ENCODE measurements at places on chromosomes 12 and 14.
A peak's percentile ranks its signal among the peaks of the same experiment; 100 is the strongest.

GRCh38 chr14:77270361-77271112 is 469 bp downstream of the NGB start:
- no peak for DNase-seq

DNA sequence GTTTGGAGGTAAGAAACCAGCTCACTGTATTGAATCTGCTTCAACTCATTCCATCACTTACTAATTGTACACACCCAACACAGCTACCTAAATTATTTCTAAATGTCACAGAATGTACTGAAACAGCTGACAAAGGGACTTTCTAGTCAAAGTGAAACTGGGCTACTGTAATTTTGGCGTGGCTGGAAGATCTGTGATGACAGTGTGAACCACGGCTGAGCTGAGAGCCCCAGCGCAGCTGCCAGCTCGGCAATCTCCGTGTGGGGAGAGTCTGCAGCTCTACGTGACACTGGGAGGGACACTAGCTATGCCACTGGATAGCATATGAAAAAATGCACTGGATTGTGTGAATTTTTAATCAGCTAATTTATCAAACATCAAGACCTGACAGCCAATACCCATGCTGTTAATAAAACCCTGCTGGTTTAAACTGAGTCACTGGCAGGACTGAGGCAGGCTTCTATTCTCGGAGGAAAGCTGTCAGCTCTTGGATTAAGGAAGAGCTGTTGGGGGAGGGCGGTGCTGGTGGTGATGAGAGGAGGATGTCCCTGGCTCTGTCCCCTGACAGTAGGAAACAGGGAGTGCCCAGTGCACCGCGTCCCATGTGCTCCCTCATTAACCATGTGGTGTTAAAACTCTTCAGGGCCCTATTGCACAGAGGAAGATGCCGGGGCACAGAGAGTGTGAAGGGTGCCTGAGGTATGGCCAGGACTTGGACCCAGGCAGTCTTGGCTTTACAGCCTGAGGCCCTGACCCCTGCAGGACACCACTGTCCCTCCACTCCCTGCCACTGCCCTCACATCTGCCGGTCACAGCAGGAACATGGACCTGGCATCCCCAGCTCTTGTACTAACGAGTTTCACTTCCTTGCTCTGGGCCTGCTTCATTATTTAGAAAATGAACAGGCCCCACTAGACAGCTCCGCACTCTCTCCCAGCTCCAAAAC is 13.3 kb downstream of the SLC15A4 start:
- DNase-seq = no peak

DNA sequence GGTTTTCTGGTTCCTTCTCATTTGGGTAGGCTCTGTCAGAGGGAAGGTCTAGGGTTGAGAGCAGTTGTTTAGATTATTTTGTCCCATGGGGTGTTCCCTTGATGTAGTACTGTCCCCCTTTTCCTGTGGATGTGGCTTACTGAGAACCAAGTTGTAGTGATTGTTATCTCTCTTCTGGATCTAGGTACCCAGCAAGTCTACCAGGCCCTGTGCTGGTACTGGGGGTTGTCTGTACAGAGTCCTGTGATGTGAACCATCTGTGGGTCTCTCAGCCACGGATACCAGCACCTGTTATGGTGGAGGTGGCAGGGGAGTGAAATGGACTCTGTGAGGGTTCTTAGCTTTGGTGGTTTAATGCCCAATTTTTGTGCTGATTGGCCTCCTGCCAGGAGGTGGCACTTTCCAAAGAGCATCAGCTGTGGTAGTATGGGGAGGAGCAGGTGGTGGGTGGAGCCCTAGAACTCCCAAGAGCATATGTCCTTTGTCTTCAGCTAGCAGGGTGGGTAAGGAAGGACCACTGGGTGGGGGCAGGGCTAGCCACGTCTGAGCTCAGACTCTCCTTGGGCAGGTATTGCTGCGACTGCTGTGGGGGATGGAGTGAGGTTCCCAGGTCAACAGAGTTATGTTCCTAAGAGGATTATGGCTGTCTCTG is 179.3 kb upstream of the BTG1 start:
- DNase-seq = no peak

DNA sequence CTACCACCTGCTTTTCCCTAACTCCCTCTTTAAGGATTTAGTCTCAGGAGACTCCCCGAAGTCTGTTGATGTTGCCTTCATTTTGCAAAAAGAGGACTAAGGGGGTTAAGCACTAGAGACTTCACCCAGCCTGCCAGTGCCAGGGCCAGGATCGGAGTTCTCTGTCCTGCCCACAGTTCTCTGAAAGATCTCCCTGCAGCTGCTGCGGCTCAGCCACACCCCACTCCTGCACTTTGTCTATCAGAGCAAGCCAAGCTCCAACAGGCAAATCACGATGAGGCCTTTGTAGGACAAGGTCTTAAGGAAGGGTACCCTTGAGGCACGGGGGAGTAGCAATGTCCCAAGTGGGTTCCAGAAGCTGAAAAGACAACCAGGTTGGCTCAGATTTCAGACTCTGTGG is 148.8 kb upstream of the EGLN3 start:
- no peak for DNase-seq

DNA sequence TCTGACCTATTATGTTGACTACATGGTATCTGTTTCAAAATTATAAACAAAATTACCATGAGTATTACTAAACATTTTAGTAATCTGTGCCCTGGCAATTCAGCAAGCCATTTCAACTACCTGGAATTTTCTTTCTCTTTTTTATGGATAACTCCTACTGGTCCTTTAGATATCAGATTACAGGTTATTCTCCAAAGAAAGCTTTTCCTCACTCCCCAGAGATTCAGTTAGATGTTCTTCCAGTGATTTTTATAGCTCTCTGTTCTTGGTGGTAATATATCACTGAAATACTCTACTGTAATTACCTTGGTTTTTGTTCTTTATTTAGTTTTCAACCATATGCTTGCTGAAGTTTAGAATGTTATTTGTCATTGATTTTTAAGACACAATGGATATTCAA is 930.2 kb upstream of the FOXG1 start:
- DNase-seq = no peak

- DNase-seq = no peak
Observed at GRCh38 chr14:76925097-76925441, 98.9 kb downstream of the LRRC74A start.

DNA sequence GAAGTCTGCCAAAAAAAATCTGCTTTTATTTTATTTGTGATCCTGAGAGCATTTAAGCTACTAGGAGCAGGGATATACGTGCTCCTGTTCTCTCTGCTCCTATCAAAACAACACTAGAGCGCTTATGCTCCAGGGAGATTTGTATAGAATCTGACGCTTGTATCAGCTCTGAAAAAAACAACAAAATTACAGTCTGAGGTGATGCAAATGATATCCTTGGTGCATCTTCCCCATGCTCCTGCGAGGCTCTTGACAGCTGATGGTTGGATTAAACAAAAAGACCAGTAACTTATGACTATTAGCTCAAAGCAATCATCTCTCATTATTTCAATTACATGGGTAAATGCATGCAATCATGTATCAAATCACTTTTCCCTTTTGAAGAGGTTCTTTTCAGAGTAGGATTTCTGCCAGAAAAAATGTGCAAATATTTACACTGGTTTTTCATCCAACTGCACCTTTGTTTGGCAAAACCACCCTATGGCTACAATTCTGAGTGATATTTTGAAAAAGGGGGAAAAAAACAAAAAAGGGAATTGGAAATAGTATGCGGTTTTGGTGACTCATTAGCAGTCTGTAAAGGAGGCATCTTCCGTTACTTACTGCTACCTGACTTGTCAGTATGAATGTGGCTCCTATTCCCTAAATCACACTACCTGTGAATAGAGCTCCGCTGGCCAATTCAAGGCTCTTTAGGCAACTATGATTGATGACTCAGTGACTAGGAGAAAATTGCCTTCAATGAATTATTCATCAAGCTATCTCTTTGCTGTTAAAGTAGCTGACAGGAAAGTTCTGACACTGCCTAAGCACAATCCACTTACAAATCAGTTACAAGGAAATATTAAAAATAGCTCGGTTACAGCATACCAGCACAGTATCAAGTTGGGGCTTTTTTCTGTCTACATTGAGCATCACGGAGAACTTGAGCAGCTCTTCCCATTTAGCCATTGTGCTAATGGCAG is 450.0 kb downstream of the FOXG1 start:
- no peak for DNase-seq

DNA sequence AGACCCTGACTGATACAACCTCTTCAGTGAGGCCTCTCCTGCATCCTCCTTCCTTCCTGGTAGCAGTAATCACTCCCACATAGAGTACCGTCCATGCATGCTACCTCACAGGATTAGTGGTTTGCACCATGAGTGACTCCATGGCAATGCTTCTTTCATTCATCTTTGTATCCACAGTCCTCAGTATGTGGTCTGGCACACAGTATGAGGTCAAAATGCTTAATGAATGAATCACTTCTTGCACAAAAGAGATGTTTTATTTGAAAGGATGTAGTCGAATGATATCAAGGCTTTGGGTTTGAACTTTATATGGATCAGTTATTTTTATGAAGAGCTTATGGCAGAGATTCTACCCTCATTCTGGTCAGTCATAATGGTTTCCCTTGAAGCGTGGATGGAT is 42.2 kb downstream of the KCNA5 start:
- no peak for DNase-seq

GRCh38 chr14:76352639-76353281 is 23.2 kb upstream of the ESRRB start:
- peak; percentile 12 for DNase-seq

DNA sequence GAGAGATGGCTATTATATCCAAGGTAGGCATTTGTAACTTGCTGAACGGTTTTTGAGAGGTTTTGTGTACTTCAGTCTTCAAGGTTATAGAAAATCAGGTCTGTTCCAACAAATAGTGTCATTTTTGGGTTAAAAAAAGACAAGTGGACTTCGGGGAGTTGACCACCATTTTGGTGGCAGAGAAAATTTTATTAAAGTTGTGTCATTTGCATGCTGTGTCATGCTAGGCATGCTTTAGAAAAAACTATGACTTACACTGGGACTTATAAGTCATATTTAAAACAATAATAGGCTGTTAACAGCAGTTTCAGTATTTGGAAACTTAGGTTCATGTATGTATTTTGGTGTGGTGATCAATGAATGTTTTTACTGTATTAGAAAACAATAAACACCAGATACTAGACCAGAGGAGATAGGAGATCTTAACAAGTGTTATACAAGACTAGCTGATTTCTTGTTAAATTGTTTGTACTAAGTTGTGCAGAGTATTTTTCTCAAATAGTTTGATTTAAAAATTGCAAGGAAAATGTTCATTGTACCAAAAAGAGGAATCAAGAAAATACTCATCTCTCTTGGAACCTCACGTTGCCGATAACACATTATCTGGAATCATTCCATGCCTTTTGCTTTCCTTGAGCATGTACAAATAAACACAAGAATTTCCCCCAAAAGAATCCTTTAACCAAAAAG is 1.4 kb downstream of the RAN start:
- no peak for DNase-seq

DNA sequence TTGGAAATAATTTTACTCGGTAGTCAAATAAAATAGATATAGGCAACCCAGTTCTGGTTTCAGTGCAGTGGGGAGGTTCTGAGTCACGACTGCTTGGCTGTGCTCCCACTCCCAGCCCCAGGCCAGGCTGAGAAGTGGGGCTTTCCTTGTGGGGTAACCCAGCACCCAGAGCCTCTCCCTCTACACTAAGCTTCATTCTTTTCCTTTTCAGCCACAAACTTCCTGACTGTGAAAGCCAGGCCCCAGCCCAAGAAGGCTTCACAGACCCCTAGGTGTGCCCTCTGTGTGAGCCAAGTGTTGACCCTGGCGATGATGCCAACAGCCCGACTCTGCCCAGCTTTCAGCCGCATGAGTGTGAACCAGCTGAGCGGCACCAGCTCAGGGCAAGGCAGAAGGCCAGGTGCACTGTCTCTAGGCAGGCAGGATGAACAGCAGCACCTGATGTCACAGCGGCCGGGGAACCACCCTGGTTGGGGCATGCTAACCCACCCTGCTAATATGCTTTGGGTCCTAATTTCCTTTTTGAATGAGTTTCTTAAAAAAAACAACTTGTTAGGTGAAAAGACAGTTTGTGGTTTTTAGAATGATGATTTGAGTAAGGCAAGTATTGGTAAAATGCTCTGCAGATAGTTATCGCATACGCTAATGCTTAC is 42.2 kb upstream of the ATP23 start:
- DNase-seq = peak; percentile 48

GRCh38 chr12:27208414-27208750 is 35.7 kb upstream of the STK38L start:
- no peak for DNase-seq

GRCh38 chr14:53968726-53969125 is 12.1 kb upstream of the BMP4 start:
- no peak for DNase-seq

DNA sequence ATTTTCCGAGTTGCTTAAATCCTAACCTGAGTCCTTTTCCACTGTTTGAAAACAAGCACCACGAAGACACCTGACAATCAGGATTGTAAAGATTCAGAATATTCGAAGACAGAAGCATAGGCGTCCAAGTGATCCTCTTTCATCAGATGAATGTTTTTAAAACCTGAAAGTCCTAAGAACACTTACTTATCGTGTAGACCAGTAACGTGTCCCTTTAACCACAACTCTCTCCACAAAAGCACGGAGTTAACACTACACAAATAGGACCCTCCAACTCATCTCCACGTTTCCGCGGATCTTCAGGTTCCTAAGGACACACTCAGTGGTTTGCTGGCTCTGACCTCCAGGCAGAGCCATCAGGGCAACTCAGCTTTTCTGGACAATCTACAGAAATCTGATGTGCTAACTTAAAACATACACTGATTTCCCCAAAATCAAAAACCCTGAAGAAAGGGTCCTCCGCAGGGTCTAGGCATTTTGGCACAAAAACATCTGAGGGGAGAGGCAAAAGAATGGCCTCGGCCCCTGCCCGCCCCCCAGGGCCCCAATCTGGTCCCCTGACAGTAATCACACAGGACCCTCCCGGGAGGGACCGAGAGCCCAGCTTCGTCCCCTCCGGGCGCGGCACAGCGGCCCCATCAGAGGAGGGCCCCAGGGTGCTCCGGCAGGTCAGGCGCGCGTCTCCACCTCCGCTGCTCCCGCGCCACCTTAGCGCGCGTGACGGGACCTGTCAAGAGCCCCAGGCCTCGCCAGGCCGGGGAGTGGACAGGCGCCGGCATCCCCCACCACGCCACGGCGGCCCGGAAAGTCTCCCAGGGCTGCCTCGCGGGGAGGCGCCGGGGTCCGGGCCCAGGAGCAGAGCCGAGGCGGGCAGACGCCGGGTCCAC is 925 bp downstream of the DICER1 start:
- no peak for DNase-seq

- DNase-seq = no peak
Observed at GRCh38 chr12:9323144-9323681, 115.0 kb upstream of the PZP start.

- no peak for DNase-seq
Observed at GRCh38 chr14:83044001-83044400, 1510.3 kb upstream of the SEL1L start.

DNA sequence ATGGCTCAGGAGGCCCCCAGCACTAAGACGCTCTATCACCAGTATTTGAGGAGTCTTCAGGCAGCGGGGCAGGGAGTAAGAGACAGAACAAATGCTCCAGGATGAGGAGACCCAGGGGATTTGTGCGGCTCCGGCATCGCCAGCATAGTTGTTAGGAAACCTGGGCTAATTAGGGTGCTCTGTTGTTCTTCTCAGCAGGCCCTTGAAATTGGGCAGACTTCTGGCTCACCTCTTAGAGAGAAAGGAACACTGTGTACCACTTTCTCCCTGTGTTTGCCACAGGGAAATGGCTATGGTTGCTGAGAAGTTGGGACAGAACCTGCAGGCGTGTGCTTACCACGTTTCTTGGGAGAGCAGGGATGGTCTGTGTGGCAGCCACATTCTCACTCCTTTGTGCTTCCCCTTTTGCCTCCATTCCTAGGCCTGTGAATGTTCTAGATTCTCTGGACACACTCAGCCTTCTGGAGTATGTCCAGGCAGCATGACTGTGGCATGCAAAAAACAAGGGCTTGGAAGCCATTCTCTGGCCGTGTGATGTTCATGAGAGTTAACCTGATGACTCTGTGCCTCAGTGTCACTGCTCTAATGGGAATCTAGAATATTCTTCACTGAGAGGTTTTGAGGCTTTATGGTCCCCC is 109.0 kb downstream of the CHST11 start:
- DNase-seq = no peak
